ENCODE measurements at places on chromosomes 2 and 18. TPM values are rescaled to one million over a fixed set of nuclear protein-coding genes. Genes with fewer than 3 reads are reported as not detected.

- H3K36me3 ChIP-seq: no peaks in the 10 kb centered on the region
- H3K27me3 ChIP-seq: no peaks in the 10 kb centered on the region
- DNase-seq: peak; percentile 64
These were observed 12.7 kb downstream of the CATIP start for GRCh38 chr2:218369330-218369729.

DNA sequence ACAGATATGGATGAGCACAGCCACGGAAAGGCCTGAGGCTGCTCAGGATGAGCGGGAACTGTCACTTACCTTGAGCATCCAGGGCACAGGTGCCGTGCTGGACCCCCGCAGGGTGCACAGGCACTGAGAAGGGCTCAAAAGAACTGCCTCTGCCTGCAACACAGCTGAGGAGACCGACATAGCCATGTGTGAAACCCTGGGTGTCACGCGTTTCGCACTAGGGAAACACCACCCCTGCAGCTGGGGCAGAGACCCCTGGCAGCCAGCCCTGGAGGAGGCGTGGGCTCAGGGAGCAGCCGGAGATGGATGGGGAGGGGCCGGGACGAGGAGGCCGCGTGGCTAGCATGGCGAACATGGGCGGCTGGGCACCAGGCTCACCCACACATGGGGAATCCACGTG lies 228.9 kb downstream of the EIPR1 start:
- no peaks in the 10 kb centered on the region for H3K4me1 ChIP-seq
- H3K4me3 ChIP-seq: no peak overlapping the region
- DNase-seq: no peak
- H3K27ac ChIP-seq: no peak overlapping the region

- DNase-seq: no peak
- H3K27ac ChIP-seq: peak overlapping the region; percentile 83
- peaks cover 65% of the 10 kb centered on the region for H3K4me1 ChIP-seq
- no peak overlapping the region for H3K4me3 ChIP-seq
- no peaks in the 10 kb centered on the region for H3K36me3 ChIP-seq
These were observed 118.7 kb downstream of the ZFP36L2 start for GRCh38 chr2:43107679-43108078.

DNA sequence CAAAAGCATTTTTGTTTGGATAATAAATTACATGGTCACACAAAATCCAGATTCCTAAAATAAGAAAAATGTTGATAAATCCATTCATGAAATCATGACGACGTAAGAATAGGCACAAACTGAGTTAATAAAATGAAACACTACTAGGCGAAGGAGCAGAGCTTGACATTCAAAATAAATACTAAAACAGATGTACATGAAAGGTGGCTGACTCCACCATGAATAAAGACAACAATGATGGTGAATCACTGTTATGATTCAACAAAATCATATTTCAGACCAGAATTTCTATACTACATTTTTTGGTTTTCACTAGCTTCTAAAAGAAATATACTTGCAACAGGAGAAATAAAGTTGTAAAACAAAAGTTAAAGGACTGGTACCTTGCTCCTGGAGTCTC lies 122.0 kb upstream of the RNU4ATAC start:
- no peak overlapping the region for H3K27ac ChIP-seq
- H3K4me1 ChIP-seq: no peaks in the 10 kb centered on the region
- H3K27me3 ChIP-seq: no peaks in the 10 kb centered on the region
- H3K36me3 ChIP-seq: peaks cover 77% of the 10 kb centered on the region
- H3K4me3 ChIP-seq: no peak overlapping the region
- no peak for DNase-seq

DNA sequence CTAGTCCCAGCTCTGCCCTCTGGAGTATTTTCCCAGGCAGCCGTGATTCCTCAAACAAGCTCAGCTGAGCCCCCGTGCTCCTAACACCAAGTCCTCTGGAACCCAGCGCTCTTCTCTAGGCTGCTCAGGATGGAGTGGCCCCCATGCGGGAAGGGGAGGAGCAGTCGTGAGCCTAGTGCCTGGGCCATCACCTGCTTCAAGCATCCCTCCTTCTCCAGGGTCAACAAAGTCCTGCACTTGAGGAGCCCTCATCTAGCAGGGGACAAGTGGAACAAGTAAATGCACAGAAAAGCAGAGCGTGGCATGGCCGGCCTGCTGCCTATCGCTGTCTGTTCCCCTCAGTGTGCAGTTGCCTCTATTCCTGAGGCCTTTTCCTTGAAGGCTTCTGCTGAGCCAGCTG lies 168.6 kb downstream of the INHBB start:
- no peak overlapping the region for H3K4me3 ChIP-seq
- H3K36me3 ChIP-seq: no peaks in the 10 kb centered on the region
- no peak overlapping the region for H3K27ac ChIP-seq
- no peaks in the 10 kb centered on the region for H3K4me1 ChIP-seq
- DNase-seq: no peak
- H3K27me3 ChIP-seq: no peaks in the 10 kb centered on the region

The CCDC121 gene
- total RNA-seq: 5.9 TPM

DNA sequence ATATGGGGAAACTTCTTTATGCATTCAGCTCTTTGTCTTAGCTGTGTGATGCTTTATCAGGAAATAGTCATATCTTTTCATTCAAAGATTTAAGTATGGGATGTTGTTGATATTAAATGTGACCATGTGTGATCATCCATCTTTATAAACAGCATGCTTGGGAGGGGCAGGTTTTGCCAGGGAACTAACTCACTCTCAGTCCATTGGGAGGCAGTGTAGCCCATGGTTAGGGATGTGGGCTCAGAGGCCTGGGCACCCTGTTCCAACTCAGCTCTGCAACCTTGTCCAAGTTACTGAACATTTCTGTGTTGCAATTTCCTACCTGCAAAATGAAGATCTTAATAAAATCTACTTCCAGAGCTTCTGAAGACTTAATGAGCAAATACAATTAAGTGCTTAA lies 92.0 kb upstream of the BCL2L11 start:
- H3K36me3 ChIP-seq: no peaks in the 10 kb centered on the region
- no peaks in the 10 kb centered on the region for H3K27me3 ChIP-seq
- no peak overlapping the region for H3K4me3 ChIP-seq
- H3K27ac ChIP-seq: no peak overlapping the region
- no peak for DNase-seq
- H3K4me1 ChIP-seq: peaks cover 45% of the 10 kb centered on the region

DNA sequence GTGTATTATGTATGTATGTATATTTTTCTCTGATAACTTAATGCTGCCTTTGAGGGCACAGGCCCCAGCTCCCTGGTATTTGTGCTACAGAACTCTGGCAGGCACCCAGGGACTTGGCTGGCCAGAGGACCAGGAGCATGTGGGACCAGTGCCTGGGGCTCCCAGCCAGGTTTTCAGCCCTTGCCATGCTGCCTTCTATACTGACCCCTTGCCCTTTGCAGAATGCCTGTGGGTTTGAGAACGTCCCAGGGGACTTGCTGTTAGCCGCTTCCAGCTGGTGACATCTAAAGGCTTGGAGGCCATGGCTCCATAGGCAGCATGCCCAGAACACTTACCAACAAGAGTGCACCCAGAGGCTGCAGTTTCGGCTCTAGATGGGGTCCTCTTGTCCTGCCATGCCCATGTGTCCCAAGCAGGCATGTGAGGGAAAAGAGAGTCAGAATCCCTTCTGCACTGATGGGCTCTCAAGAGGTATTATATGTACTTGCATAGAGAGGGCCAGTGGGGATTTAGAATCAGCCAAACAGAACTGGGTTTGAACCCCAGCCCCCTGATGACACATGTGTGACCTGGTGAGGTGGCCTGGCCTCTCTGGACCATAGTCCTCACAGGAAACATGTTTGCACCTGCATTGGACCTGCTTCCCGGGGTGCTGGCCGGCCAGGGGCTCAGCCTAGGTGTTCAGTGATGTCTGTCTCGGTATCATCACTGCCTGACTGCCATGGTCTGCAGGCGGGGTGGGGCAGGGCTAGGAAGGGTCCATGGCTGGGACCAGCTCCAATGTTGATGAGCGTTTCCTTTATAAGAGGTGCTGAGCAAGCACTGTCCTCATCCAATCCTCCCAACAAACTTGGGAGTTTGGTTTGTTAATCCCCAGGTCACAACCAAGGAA lies 119.2 kb upstream of the FHL2 start:
- H3K36me3 ChIP-seq: no peaks in the 10 kb centered on the region
- H3K27ac ChIP-seq: no peak overlapping the region
- H3K27me3 ChIP-seq: no peaks in the 10 kb centered on the region
- H3K4me3 ChIP-seq: no peak overlapping the region

The TFCP2L1 gene
- 19.2 TPM for total RNA-seq

DNA sequence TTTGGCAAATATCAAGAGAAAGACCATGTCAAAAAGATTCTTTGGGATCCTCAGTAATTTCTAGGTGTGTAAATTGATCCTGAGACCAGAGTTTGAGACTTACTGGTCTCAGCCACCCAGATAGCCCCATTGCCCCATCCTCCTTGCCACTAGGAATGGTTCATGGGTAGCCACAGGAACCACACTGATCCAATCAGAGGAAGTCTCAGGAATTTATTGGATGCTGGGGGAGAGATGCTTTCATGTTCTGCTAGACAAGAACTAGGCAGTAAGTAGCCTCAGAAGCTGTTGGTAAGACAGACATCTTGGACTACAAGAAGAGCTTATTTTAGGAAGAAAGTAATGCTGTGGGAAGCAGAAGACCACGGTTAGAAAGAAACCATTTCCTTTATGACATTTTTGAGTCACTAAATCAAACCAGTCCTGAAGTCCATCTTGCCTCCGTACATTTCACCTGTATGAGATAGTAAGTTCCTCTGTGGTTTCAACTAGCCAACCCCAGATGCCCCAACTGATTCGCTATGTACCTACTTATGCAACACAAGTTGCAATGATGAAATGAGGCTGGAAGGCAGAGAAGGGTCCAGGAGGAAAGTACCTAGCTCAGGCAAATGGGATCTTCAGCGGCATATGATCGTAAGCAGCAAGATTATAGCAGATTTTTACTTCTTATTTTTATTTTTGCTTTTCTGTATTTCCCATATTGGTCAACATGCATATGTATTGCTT lies 3.6 kb upstream of the ST3GAL5 start:
- H3K4me1 ChIP-seq: peaks cover 41% of the 10 kb centered on the region
- no peaks in the 10 kb centered on the region for H3K27me3 ChIP-seq
- no peak for DNase-seq
- H3K27ac ChIP-seq: no peak overlapping the region
- H3K36me3 ChIP-seq: no peaks in the 10 kb centered on the region

The LYPD6 gene
- 0.47 TPM for total RNA-seq

DNA sequence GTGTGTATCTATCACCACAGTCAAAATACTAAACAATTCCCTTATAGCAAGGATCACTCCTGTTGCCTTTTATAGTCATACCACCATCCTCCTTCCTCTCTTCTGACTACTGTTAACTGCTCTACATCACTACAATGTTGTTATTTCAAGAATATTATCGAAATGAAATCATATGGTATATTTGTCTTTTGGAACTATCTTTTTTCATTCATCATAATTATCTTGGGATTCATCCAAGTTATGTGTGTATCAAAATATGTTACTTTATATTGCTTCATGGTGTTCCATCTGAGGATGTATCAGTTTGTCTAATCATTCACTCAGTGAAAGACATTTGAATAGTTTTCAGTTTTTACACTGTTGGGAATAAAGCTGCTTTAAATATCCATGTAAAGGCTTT lies 1423.0 kb upstream of the PIK3C3 start:
- DNase-seq: no peak
- H3K36me3 ChIP-seq: no peaks in the 10 kb centered on the region
- H3K27ac ChIP-seq: no peak overlapping the region

DNA sequence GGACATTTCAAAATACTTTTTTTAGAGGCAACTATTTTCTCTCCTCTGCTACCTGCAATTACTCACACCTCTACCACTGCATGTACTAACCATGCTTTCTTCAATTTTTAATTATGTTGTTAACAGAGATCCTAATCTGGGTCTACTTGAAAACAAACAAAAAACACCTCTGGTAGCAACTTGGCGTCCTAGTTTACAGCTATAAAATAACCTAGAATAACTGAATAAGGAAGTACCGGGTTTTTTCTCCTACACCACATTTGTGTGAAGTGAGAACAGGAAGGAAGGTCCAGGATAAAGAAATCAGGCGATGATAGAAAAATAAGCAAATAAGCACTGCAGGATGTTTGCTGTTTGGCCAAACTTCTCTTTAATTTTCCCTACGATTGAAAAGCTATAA lies 633.5 kb downstream of the LRP1B start:
- no peak overlapping the region for H3K27ac ChIP-seq
- no peaks in the 10 kb centered on the region for H3K36me3 ChIP-seq
- no peaks in the 10 kb centered on the region for H3K4me1 ChIP-seq
- DNase-seq: no peak

GRCh38 chr2:172182624-172183023 lies 79.9 kb upstream of the DLX2 start:
- H3K36me3 ChIP-seq: no peaks in the 10 kb centered on the region
- no peak for DNase-seq
- H3K4me1 ChIP-seq: no peaks in the 10 kb centered on the region
- H3K27ac ChIP-seq: no peak overlapping the region
- H3K27me3 ChIP-seq: no peaks in the 10 kb centered on the region

The TLX2 gene
- not detected for total RNA-seq

The VWA3B gene
- 7.9 TPM for total RNA-seq

The BBS5 gene
- 7.0 TPM for total RNA-seq

DNA sequence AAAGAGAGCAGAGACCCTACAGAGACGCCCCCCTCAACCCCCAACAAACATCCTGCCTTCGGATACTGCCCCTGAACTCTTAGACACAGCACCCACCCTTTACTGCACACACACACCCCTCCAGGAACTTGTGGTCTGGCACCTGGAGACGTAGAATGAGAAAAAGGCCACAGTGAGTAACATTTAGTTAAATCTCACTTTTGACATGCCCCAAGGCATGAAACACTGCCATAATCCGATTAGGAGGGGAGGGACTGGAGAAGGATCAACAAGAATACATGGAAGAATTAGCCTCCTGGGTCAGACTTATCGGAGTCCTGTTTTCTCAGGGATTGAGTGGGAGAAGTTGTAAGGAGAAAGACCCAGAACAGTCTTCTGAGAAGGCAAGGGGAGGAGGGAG lies 4.1 kb downstream of the CDK5R2 start:
- H3K36me3 ChIP-seq: no peaks in the 10 kb centered on the region
- DNase-seq: no peak
- H3K4me1 ChIP-seq: peaks cover 8% of the 10 kb centered on the region
- peaks cover 75% of the 10 kb centered on the region for H3K27me3 ChIP-seq
- H3K4me3 ChIP-seq: no peak overlapping the region

DNA sequence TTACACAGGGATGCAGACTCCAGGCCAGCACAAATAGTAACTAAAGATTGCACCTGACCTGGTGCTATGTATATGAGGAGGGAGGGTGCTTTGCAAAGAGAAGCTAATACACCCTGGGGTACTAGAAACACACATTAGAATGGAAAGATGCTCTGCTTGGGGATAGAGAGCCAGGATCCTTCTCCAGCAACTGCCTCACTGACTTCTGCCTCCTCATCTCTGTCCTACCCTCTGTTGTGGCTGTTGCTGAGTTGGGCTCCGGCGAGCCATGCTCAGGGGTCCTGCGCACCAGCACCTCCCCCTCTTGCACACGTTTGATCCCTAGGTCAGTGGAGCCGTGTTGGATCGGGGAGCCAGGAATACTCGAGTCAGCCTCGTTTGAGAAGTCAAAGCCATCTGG lies 23.7 kb upstream of the ORC2 start:
- H3K4me1 ChIP-seq: no peaks in the 10 kb centered on the region
- DNase-seq: no peak
- H3K27ac ChIP-seq: no peak overlapping the region

The STK11IP gene
- total RNA-seq: 31.8 TPM

The ASPRV1 gene
- total RNA-seq: 1.9 TPM

GRCh38 chr2:83827618-83828017 lies 631.5 kb downstream of the SUCLG1 start:
- no peaks in the 10 kb centered on the region for H3K4me1 ChIP-seq
- H3K36me3 ChIP-seq: no peaks in the 10 kb centered on the region
- H3K4me3 ChIP-seq: no peak overlapping the region
- DNase-seq: no peak
- no peaks in the 10 kb centered on the region for H3K27me3 ChIP-seq
